NCI-H82 (cell line): ENCODE measurements at places on chromosomes 3 and 15.

GRCh38 chr3:56737006-56737405 lies 53.9 kb upstream of the TASOR start:
- no peak for DNase-seq

- DNase-seq: peak; percentile 96
Measured at GRCh38 chr3:45994419-45995235, 997 bp downstream of the FYCO1 start.

- DNase-seq: peak; percentile 3
Measured at GRCh38 chr3:7577513-7577912, 716.6 kb downstream of the GRM7 start.

DNA sequence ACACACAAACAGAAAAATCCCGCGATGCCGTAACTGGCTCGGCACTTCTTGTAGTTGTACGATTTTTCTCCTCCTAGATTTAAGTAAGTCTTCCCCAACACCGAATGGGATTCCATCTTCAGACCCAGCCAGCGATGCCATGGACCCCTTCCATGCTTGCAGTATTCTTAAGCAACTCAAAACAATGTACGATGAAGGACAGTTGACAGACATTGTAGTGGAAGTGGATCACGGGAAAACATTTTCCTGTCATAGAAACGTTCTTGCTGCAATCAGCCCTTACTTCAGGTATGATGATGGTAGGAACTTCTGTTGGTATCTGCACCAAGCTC lies 763 bp downstream of the KBTBD8 start:
- DNase-seq: no peak

GRCh38 chr3:8996681-8997121 lies 33.4 kb upstream of the RAD18 start:
- DNase-seq: no peak

DNA sequence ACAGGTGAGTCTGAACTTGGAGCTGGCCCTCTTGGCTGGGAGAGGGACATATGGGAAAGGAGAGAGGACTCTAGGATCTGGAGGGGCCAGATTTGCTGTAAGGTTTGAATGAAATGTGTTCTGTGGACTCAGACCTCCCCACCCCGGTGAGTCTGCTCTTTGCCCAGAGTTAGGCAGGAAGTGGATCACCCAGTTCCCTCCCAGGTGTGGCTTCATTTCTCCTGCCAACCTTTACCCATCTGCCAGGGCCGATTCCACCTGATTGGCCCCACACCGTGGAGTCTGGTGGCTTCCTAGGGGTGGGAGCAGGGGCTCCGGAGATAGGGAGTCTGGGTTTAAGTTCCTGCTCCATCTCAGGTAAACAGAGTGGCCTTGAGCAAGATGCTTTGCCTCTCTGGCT lies 25.5 kb downstream of the CD276 start:
- no peak for DNase-seq

DNA sequence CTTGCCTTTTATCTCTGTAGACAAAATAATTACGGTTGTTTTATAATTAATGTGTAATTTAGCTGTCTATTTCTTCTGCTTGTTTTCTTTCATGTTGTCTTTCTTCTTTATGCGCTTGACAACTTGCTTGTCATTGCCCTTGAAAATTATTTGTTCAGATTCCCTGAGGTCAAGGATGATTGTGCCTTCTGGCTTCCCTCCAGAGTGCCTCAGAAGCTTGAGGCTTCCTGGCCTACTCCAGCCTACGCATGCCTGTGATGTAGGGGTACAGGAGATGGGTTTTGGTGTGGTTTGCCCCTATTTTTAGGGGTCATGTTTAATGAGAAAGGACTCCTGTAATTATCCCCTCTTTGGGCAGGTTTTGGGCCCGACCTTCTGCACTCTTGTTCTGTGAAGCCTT lies 231.5 kb downstream of the SV2B start:
- no peak for DNase-seq

GRCh38 chr3:126424751-126425150 lies 30.0 kb downstream of the CFAP100 start:
- no peak for DNase-seq

DNA sequence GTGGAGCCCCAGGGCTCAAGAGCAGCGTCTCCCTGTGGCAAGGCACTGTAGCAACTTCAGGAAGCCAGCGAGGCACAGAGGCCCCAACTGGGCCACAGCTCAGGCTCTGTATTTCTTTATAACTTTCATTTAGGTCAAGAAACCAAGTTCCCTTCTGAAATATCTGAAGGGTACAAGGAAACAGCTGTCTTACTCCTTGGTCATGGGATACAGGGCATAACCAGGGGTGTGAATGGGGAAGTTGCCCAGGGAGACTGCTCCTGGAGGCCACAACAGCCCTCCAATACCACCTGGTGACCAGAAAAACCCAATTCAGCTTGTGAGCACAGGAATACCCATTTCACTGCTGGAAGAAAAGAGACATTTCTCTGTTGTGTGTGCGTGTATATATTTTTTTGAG lies 13.3 kb upstream of the SPTBN5 start:
- no peak for DNase-seq

DNA sequence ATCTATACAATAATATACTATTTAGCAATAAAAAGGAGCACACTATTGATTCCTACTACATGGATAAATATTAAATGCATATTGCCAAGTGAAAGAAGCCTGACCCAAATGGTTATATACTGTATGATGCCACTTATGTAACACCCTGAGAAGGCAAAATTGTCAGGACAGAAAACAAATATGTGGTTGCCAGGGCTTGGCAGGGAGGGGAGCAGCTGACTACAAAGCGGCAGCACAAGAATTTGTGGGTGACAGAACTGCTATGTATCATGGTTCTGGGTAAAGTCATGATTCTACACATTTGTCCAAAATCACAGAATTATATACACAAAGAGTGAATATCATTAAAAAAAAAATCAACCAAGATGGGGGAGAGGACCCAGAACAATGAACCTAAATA lies 22.5 kb downstream of the TBC1D2B start:
- no peak for DNase-seq

GRCh38 chr3:172137287-172138192 lies 98.2 kb downstream of the FNDC3B start:
- DNase-seq: peak; percentile 15

DNA sequence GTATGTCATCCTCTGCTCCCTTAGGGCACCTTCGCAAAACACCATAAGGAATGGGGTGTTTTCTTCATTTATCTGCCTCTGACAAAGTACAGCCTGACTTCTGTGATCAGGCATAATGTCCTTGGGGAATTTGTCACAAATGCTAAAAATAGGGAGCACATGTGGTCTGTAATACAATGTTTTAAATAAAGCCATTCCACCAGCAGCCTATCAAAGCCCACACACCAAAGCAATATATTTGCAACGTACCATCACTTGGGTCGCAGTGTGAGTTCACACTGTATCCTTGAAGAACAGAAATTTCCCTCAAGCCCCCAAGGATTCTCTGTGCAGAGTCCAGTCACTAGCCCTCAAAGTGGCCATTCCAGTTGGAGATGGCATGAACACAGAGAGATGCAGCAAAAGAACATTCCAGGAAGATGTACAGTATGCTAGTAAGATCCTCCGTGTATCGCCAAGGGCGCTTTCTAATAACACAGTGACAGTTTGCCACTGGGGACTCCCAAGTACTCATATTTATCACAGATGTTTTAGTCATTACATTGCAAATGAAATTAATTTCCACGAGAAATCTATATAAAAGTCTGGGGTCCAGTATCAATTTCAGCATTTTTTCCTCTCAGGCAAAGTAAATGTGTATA lies 246.7 kb downstream of the MCTP2 start:
- DNase-seq: no peak

- no peak for DNase-seq
Measured at GRCh38 chr3:53661480-53661879, 167.1 kb downstream of the CACNA1D start.

DNA sequence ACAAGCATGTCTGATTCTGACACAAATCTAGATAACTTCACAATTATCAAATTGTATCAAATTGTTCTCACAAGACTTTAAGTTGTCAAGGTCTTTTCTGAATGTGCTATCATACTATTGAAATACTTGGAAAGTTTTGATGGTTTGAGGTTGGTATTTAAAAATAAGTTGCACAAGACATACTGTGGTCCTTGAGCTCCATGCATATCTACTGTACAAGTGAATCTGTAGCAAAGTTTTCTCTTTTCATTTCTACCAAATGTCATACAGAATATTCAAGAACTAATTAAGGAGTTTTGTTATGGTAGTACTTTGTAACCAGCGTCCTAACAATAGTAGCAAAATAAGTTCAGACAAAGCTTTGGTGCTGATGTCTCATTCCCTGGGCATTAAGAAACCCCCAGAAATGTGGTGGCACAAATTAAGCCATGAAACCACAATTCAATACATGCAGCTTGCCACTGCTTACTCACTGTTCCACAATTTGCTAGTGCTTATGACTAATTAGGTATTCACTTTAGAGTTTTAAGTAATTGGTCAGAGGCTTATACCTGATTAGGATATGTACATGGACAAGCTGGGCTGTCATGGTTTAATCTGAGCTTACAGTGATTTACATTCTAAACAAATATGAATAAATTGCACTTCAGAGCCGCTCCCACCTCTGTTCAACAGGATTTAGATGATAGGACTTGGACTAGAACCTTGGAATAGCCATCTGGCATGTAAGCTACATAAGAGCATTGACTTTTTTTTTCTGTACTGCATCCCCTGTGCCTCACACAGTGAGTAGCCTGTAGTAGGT lies 8.8 kb downstream of the TBC1D23 start:
- DNase-seq: peak; percentile 100

DNA sequence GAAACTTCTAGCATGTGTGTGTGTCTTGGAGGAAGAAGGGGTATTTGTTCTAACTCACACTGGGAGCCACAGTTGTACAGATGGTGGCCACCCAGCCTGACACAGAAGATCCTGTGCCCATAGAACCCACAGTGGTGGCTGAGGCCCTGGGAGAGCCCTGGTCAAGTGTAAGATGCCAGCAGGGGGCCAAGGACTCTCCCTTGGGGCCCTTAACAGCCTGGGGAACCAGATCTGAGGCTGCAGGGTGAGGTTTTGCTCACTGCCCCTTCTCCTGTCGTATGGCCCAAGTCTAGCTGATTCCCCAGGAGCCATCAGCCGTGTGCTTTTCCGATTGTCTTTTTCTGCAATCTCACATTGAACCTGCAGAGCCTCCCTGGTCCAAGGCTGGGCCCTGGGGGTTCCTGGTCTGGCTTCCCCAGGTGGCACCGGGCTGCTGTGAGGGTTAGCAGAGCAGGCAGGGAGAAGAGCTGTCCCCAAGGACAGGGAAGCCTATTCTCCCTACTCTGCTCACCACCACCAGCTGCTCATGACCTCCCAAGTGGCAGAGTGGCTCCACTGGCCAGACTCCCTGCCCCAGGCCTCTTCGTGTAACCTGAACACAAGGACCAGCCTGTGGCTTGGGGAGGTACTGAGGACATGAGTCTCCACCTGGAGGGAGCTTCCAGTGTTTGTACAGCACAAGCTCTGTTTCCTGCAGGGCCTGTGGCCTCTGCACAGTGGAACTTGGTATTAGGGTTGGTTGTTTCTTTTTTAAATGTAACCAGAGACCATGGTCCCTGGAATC lies 51.9 kb downstream of the CA12 start:
- DNase-seq: no peak

- no peak for DNase-seq
Measured at GRCh38 chr3:73225991-73226390, 164.5 kb downstream of the EBLN2 start.

- no peak for DNase-seq
Measured at GRCh38 chr15:62109437-62109836, 42.7 kb downstream of the C2CD4A start.

DNA sequence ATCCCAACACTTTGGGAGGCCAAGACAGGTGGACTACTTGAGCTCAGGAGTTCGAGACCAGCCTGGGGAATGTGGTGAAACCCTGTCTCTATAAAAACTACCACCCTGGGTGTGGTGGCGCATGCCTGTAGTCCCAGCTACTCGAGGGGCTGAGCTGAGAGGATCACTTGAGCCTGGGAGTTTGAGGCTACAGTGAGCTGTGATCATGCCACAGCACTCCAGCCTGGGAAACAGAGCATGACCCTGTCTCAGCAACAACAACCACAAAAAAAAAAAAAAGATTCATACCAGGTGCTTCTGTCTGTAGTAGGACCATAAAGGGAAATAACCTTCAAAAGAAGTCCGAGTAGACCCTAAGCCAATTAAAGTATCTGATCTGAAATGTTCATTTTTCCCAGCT lies 94.5 kb downstream of the SERPINI1 start:
- DNase-seq: no peak

- no peak for DNase-seq
Measured at GRCh38 chr3:58234516-58234931, 3.1 kb upstream of the ABHD6 start.

GRCh38 chr15:78402061-78402610 lies 35.9 kb upstream of the IREB2 start:
- no peak for DNase-seq

GRCh38 chr15:101266034-101266433 lies 11.3 kb downstream of the SELENOS start:
- DNase-seq: no peak

- DNase-seq: no peak
Measured at GRCh38 chr3:171218069-171218468, 191.5 kb upstream of the SLC2A2 start.

GRCh38 chr3:11091088-11091590 lies 63.2 kb upstream of the HRH1 start:
- DNase-seq: no peak

- DNase-seq: no peak
Measured at GRCh38 chr3:156985711-156986110, 159.6 kb downstream of the LEKR1 start.

DNA sequence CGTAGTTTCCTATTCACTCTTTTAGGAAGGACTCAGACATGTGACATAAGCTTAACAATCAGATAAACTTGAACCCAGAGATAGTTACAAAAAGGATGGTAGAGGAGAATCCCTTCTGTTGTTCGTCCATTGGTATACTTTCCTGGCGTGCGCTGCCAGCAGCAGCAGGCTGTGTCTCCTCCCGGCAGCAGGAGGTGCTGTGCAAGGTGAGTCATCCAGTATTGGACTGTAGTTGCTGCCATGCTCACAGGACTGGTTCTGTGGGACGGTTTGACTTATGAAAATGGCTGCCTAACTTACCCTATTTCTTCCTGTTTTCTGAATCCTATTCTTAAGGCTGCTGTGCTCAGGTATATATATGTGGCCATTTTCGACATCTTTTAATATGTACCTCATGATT lies 253.4 kb upstream of the LRRC3B start:
- no peak for DNase-seq

DNA sequence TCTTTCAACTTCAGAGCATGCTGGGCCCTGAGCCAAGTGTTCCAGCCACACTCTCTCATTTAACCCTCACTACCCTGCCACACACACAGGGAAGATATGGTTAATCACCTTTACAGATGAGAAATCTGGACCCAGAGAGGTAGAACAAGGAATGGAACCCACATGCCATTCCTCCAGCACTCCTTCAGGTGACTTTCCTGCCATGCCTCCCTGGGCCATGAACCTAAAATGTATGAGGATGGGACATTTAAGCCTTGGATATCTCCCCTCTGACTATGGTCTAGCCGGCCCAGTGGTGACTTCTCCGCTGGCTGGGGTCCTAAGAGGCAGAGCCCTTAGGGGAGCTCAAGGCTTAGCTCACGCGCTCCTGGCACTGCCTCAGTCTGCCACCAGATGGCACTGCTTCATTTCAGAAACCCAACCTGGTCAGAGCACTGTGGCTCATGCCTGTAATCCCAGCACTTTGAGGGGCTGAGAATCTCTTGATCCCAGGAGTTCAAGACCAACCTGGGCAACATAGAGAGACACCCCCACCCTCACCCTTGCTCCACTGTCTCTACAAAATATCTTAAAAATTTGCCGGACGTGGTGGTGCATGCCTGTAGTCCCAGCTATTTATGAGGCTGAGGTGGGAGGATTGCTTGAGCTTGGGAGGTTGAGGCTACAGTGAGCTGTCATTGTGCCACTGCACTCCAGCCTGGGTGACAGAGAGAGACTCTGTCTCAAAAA lies 2.2 kb upstream of the DCAF1 start:
- DNase-seq: peak; percentile 83

- no peak for DNase-seq
Measured at GRCh38 chr3:120192159-120192558, 92.9 kb downstream of the GPR156 start.
